T-helper 2 cell (primary cell): ENCODE measurements at places on chromosomes 7 and 10.

GRCh38 chr10:79384773-79385391, 37.6 kb downstream of the PPIF start:
- no peak for DNase-seq

- DNase-seq = no peak
These were observed 14.9 kb upstream of the SRGN start for GRCh38 chr10:69073026-69073425.

- no peak for DNase-seq
These were observed 130.8 kb downstream of the MDFIC start for GRCh38 chr7:115052706-115053105.

DNA sequence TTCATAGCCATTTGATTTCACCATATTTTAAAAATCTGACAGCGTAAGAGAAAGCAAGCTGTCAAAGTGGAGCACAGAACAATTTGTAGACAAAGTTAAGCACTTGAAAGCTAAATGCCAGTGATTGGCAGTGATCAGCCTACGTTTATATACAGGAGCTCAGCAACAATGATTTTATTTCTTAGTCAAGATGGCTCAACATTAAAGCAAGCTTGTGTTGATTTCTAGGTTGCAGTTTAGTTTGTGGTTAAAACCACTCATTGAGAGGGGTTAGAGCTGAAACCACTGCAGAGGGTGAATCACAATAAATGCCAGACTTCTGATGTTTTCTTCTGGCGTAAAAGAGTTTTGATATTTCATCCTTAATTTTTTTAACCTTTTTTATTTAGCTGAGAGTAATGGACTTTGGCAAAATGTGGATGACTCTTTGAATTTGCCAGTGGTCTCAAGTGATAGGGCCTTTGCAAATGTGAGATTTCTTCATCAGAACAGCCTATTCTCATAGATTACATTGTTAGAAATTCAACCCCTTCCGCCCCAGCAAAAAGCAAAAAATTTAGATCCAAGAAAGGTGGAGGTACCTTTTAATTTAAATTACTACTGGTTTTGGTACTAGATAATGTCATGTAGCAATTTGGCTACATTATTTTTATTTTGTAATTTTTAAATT, 73.8 kb downstream of the SHOC2 start:
- no peak for DNase-seq

GRCh38 chr7:120733143-120733542, 124.8 kb downstream of the TSPAN12 start:
- no peak for DNase-seq

- no peak for DNase-seq
These were observed 8.6 kb downstream of the EVX1 start for GRCh38 chr7:27251136-27251651.

GRCh38 chr10:2038036-2038435, 300.7 kb upstream of the ADARB2 start:
- DNase-seq = no peak

DNA sequence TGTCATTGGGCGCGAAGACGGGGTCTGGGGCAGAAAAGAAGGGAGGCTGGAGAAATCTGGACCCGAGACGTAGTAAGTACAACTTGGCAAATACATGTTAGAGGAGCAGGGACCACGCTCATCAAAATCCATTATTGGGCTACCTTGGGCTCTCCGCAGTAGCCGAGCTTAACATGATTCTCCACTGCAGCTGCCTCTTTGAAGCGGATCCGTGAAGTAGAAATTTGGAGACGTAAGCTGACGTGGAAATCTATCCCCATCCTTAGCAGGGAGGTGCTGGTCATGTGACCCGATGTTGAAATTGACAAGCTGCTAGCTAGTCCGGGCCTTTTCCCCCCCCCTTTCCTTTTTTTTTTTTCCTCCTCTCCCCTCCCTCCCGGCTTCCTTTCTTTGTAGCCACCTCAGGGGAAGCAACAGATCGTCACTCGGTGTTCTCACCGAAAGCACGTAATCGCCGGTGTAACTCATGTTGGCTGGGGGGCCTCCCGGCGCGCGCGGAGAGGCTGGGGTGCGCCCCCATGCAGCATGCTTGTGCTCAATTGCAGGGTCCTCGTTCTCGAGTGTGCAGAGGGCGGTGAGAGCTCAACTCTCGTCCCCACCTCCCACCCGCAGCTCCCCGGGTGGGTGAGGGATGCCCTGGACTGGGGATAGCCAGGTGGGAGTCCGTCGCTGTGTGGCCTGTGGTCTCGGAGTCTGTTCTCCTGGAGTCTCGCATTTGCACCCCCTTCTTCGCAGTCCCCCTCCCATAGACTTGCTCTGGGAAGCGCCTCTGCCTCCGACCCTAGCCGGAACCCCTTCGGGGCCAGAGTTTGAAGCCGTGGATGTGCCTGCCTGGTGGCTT, at the start of gene HOXA11:
HOXA11 (minus strand) TSS at position 220 of the 841 bp plus-strand sequence; CDS start at position 132, 88 bp downstream.
- DNase-seq = no peak

GRCh38 chr7:134004829-134005505, 122.2 kb upstream of the LRGUK start:
- no peak for DNase-seq

DNA sequence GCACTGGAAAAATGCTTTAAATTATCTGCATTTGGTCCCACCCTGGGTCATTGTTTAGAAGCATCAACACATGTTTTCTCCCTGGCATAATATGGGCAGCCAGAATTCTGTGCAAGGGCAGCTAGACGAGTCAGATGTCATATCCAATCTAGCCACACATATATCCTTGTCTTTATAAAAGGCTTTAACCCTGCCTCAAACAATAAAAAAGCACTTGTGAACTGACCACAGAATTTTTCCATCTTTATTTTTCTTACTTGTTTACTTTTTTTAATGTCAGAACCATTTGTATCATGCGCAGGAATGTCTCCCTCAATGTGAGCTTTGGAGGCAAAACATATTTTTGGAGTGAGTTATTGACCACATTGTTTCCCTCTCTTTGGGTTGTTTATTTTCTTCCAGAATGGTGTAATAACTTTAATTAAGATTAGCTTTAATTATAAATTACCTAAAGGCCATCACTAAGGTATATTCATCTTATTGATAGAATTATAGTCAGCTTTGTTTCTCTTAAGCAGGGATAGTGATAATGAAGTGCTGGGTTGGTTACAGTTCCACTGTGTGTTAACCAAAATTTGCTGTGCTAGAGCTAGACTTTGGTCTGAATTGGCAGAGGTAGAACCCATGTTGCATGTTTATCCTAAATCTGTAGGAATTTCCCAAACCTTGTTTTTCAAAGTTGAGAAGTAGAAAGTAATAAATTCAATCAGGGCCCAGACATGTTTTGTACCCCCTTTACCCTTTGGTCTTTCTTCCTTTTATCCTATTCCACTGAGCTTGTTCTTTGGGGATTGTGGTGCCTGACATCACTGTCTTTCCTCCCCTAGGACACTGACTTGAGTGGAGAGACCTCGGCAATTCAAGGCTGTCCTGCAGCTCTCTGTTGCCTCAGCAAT, 1078.4 kb downstream of the KCNMA1 start:
- DNase-seq = no peak

GRCh38 chr7:151796871-151797537, 79.9 kb downstream of the PRKAG2 start:
- no peak for DNase-seq

DNA sequence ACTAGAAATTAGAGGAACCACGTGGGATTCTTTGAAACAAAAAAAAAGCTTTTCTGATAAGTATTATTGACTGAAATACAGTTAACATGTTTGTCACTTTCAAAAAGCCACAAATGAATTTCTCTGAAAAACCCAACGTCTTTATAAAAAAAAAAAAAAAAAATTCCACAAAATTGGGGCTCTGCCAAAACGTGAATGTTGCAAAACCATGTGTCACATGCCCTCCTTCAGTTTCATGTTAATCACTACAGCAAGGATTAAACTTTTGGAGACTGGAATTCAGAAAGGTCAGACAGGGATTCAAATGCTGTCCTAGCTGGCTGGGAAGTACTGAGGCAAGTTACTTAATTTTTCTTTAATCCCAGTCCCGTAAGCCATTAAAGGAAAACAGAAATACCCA, 278.0 kb upstream of the KLF14 start:
- DNase-seq = no peak

GRCh38 chr10:85847085-85847484, 519.5 kb downstream of the GRID1 start:
- no peak for DNase-seq

GRCh38 chr7:11754123-11754522, 77.9 kb downstream of the THSD7A start:
- no peak for DNase-seq

DNA sequence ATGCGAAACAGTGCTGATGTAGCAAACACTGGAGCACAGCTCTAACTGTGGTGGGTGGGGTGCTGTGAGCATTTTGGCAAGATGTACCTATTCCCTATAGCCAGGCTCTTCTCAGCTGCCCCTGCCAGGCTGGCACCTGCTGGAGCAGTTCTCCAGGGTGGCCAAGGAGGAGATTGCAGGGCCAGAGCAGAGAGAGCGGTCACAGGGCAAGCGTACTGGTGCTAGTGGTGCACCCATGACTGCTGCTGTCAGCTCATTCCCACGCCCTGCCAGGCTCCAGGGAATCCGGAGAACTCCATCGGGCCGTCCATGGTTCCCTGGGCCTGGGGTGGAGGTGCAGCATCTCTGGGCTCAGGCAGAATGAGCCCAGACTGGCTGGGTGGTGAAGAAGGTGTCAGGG, 2.1 kb downstream of the COL13A1 start:
- DNase-seq = no peak

- DNase-seq = peak; percentile 82
These were observed 31.1 kb downstream of the ADAP1 start for GRCh38 chr7:923108-924041.

DNA sequence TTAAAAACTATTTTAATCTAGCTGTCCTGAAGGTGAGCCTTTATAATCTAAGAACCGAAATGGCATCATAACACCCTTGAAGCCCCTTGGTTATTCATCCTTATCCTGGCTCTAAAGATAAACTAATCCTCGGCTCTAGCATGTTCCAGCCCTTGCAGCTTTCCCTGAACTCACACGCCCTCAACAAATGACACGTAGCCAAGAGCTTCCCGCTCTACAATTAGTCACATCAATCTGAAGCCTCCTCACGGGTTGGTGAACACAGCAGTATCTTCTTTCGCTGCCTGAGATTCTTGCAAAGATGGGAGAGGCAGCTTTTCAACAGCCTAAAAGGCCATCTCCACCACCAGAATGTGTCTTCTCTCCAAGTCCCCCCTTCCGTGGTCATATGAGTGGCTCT, 4.1 kb downstream of the FRMD4A start:
- no peak for DNase-seq
